ENCODE measurements at places on chromosomes 12 and 14. TPM values are rescaled to one million over a fixed set of nuclear protein-coding genes. Genes with fewer than 3 reads are reported as not detected.

Gene KRT85
- not detected for total RNA-seq

Gene ZNF605
- 13.3 TPM for total RNA-seq

DNA sequence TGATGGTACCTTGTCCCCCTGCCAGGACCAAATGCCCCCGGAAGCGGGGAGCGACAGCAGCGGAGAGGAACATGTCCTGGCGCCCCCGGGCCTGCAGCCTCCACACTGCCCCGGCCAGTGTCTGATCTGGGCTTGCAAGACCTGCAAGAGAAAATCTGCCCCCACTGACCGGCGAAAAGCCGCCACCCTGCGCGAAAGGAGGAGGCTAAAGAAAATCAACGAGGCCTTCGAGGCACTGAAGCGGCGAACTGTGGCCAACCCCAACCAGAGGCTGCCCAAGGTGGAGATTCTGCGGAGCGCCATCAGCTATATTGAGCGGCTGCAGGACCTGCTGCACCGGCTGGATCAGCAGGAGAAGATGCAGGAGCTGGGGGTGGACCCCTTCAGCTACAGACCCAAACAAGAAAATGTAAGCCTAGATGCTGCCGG is 410 bp downstream of the MYF6 start:
- H3K36me3 ChIP-seq: no peaks in the 10 kb centered on the region
- H3K27ac ChIP-seq: no peak overlapping the region
- no peak overlapping the region for H3K4me3 ChIP-seq

DNA sequence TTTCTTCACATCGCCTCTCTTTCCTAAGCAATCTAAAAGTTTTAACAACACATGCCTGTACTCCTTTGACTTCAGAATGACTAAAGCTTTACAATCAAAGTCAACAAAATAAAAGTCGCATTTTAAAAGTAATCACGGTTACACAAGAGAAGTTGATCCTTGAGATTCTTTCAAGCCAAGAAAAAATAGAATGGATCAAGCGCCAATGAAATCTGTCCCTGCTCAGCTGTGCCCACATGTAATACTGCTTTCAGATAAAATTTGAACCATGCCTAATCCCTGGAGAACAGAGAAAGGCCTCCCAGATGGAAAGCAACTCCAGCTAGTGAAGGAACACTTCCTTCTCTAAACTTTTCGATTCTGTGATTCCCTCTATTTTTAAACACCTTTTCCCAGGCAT is 113.1 kb downstream of the FBXL14 start:
- H3K4me1 ChIP-seq: no peaks in the 10 kb centered on the region
- no peaks in the 10 kb centered on the region for H3K36me3 ChIP-seq
- H3K27ac ChIP-seq: no peak overlapping the region
- DNase-seq: no peak
- no peaks in the 10 kb centered on the region for H3K27me3 ChIP-seq
- H3K4me3 ChIP-seq: no peak overlapping the region

Gene IL31
- not detected for total RNA-seq

Gene DDN
- not detected for total RNA-seq

DNA sequence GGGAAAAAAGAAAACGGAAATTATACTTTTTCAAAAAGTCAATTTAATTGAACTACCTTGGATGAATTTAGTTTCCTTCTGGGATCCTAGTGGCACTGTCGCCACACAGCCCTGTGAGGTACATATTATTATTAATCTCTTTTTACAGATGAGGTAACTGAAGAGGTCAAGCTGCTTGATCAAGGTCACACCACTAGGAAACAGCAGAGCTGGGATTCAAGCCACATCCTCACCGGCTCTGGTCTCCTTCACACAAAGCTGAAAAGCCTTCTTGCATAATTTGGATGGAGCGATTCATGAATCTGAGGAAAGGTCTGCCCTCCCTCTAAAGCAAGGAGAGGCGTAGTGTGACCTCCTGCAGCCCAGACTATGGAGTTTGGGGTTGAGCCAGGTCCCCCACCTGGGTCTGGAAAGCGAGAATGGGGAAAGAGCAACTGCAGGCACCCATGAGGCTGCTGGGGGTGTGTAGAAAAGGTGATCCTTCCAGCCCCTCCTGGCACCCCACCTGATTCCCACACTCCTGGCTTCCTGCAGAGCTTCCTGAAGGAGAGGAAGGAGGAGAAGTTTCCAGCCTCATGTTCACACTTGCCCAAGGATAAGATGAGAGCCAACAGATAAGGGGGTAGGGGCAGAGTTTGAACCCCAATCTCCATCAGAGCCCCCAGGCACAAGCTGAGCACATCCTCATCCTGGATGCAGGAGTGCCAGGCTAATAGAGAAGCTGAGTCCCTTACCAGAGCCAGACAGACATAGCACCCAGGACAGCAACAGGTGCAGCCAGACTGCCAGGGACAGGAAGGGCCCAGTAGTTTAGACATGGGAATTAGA is 3.9 kb upstream of the KRT79 start:
- no peak overlapping the region for H3K27ac ChIP-seq
- no peak overlapping the region for H3K4me3 ChIP-seq
- no peak for DNase-seq
- no peaks in the 10 kb centered on the region for H3K4me1 ChIP-seq
- peaks cover 35% of the 10 kb centered on the region for H3K27me3 ChIP-seq
- H3K36me3 ChIP-seq: no peaks in the 10 kb centered on the region

- no peaks in the 10 kb centered on the region for H3K36me3 ChIP-seq
- no peaks in the 10 kb centered on the region for H3K27me3 ChIP-seq
- H3K4me1 ChIP-seq: no peaks in the 10 kb centered on the region
- no peak overlapping the region for H3K27ac ChIP-seq
- no peak overlapping the region for H3K4me3 ChIP-seq
Observed at GRCh38 chr14:36997843-36998242, 174.6 kb downstream of the SLC25A21 start.

DNA sequence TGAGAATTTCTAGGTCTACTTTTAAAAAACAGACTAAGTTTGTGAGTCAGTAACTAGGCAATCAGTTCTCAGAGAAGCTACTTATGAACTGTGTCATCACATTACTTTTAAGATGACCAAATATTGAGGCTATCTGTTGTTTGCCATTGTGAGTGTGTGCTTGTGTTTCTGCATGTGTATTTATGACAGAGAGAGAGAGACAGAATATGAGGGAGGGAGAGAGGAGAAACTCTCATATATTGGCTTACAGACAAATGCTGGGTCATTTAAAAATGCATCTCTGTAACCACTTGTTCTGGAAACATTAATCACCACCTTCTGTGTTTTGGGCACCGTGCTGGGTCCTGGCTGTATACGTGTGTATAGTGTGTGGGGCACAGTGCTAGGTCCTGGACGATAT is 161.5 kb upstream of the FRMD6 start:
- H3K36me3 ChIP-seq: no peaks in the 10 kb centered on the region

Gene ANKS1B
- total RNA-seq: 4.0 TPM

DNA sequence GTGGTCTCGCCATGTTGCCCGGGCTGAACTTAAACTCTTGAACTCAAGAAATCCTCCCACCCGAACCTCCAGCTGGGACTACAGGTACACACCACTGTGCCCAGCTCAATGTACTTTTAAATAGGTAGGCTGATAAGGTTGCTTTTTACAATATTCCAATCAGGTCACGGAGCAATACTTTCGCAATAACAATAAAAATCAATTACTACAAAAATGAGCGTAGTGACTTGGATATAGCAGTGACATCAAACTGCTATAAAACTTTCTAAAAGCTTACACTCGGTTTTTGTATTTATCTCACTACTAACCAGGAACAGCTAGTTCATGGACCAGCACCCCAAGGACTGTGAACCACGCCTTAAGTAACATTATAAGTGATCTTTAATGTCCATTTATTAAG is 10.5 kb downstream of the SARNP start:
- DNase-seq: no peak
- H3K27ac ChIP-seq: no peak overlapping the region
- H3K27me3 ChIP-seq: no peaks in the 10 kb centered on the region
- peaks cover 8% of the 10 kb centered on the region for H3K4me1 ChIP-seq
- H3K36me3 ChIP-seq: peaks cover 58% of the 10 kb centered on the region

Gene OR10AD1
- total RNA-seq: not detected

DNA sequence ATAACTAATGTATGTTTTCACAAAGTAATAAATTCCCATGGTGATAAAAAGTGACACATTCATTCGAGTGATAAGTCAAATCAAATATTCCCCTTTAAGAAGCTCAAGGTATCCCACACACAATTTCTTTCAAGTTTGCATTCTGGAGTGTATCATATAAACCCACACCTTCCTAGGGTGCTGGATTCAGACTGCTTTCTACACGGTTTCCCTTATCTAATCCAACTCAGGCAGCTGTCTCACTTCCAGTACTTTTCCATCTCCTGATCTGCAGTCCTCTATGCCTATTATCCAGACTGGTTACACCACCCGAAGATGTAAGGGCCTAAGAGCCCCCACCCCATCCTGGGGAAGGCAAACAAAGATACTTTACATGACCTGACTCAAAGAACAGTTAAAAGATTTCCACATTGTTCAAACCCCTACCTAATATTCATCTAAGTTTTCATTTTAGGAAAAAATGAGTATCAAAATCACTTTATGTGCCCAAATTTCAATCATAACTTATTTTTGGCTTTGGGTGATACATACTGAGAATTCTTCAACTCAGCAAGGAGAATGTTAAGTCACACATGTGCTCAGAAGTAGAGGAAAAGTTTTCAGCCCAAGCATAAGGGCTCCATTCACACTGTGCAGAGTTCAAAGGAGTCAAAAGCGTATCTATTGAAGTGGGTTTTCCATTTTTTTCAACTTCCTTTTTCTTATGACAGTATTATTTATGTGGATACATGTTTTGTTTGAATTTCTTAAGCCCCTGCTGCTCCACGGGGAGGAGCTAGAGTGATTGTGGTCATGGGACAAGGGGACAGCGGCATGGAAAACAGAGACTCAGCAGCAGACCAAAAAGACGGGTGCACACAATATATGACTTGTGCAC is 41.8 kb downstream of the CORO1C start:
- H3K27ac ChIP-seq: peak overlapping the region; percentile 86
- peaks cover 81% of the 10 kb centered on the region for H3K4me1 ChIP-seq

DNA sequence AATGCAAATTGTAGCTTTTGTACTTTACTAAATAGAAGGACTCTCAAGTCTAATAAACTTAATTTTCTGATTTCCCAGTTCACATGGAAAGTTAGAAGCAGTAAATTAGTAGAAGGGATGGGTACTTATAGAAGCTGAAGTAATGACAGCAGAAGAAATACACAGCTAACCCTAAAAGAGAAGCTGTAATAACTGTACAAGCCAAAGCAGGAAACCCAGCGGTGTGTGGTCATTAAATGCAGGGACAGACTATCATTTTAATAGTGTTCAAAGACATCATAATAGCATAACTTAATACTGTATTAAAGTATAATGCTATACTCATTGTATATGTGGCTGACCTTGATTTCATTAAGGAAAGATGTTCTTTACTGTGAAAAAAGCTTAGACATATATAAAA is 74.9 kb downstream of the PCNX1 start:
- DNase-seq: no peak
- no peak overlapping the region for H3K27ac ChIP-seq
- no peaks in the 10 kb centered on the region for H3K27me3 ChIP-seq
- H3K4me1 ChIP-seq: peaks cover 22% of the 10 kb centered on the region
- H3K4me3 ChIP-seq: no peak overlapping the region

DNA sequence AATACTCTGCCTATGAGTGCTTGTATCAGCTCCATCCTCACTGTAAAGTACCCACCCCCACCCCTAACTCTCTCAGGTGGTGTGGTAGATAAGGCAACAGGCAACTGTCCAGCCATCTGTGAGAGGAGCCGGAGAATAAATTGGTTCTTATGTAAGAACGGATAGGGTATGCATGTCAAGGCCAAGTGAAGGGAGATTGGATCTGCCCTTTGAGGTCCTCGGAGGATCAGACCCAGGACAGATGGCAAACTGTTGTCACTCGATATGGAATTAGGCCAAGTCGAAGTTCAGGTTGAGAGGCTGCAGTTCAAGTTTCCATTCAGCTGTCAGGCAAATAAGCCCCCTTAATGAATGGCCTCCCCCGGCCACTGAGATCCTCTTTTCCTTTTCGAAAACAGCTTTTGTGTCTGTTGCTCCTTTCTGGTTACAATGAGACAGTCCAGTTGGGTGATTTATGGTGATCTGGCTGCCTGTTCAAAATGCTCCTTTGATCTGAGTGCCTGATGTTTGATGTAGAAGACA is 120.3 kb downstream of the VRK1 start:
- H3K36me3 ChIP-seq: no peaks in the 10 kb centered on the region
- H3K27ac ChIP-seq: no peak overlapping the region
- no peak overlapping the region for H3K4me3 ChIP-seq
- no peaks in the 10 kb centered on the region for H3K4me1 ChIP-seq
- no peak for DNase-seq

DNA sequence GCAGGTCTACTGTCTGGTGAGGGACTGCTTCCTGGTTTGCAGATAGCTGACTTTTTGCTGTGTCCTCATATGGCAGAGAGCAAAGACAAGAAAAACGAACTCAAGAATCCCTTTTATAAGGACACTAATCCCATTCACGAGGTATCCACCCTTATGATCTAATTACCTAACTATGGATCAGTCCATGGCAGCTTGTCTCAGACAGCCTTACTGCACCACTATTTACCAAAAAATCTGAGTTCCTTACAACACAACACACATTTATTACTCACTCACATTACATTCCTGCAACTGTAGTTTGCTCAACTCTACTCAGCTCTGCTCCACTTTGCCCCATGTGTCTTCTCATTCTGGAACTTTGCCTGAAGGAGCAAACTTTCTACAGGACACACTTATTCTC is 10.1 kb upstream of the SLC6A15 start:
- no peak overlapping the region for H3K4me3 ChIP-seq
- no peak overlapping the region for H3K27ac ChIP-seq
- no peaks in the 10 kb centered on the region for H3K4me1 ChIP-seq
- DNase-seq: no peak
- no peaks in the 10 kb centered on the region for H3K27me3 ChIP-seq
- no peaks in the 10 kb centered on the region for H3K36me3 ChIP-seq

GRCh38 chr14:29743531-29743930 is 184.1 kb downstream of the PRKD1 start:
- no peaks in the 10 kb centered on the region for H3K27me3 ChIP-seq
- DNase-seq: no peak
- no peaks in the 10 kb centered on the region for H3K36me3 ChIP-seq

Gene CEP128
- total RNA-seq: 11.5 TPM

DNA sequence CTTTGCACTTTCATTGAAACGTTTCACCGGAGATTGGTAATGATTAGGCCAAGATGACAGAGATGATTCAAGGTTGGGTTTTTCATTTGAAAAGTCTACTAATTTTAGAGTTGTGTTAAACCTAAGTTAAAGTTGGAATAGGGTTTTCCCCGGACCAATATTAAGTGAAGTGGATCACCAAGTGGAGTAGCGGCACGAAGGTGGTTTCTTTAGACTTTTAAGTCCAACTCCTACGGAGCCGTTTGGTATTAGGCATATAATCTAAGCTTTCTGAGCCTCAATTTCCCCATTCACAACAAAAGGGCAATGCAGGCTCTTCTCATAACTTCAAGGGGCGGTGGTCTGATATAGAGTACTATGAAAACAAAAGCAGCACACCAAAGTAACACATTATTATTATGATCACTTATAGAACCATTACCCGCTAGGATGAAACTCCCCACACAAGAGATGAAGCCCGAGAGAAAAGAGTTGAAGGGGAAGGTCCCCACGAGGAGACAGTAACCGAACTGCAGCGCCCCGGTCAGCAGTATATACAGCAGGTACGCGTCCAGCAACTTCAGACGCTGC is 413 bp downstream of the DAD1 start:
- no peak for DNase-seq
- H3K36me3 ChIP-seq: no peaks in the 10 kb centered on the region

GRCh38 chr14:22513066-22513812 is 75.8 kb downstream of the DAD1 start:
- no peak overlapping the region for H3K27ac ChIP-seq
- no peaks in the 10 kb centered on the region for H3K27me3 ChIP-seq
- no peak overlapping the region for H3K4me3 ChIP-seq
- DNase-seq: no peak
- H3K4me1 ChIP-seq: peaks cover 23% of the 10 kb centered on the region

Gene NYNRIN
- 17.9 TPM for total RNA-seq
